ENCODE measurements at places on chromosomes 5 and 9.

DNA sequence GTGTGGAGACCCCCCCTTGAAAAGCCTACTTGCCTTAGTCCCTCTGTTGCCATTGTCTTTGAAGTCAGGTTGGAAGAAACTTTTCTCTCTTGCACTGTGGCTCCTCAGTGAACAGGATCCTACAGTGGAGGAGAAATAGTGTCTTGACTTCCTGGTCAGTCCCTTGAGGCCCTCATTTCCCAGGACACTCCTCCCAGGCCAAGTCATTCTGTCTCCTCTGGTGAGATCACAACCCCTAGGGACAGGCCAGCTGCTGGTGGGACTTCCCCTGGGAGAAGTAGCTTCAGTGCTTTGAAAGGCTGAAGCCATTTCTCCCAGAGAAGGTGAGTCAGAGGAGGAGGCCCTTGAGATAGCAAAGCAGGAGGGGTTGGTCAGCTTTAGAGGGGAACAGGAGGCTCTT lies 10.1 kb upstream of the GRIA1 start:
- no peak for DNase-seq

DNA sequence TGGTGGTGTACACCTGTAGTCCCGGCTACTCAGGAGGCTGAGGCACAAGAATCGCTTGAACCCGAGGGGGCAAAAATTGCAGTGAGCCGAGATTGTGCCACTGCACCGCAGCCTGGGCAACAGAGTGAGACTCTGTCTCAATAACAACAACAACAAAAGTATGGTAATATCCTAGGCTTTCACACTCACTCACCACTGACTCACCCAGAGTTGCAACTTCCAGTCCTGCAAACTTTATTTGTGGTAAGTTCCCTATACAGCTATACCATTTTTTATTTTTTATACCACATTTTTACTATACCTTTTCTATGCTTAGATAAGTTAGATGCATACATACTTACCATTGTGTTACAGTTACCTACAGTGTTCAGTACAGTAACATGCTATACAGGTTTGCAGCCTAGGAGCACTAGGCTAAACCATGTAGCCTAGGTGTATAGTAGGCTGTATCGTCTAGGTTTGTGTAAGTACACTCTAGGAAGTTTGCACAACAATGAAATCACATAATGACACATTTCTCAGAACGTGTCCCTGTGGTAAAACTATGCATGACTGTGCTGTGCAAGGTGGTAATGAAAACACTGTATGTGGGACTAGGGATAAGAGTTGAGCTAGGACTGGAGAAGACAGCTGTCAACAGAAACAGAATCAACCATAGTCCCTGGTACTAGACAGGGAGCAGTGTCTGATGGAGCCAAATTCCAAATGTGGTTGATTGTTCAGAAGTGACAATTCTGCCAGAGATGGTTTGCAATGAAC lies 109.5 kb upstream of the RAD23B start:
- no peak for DNase-seq

DNA sequence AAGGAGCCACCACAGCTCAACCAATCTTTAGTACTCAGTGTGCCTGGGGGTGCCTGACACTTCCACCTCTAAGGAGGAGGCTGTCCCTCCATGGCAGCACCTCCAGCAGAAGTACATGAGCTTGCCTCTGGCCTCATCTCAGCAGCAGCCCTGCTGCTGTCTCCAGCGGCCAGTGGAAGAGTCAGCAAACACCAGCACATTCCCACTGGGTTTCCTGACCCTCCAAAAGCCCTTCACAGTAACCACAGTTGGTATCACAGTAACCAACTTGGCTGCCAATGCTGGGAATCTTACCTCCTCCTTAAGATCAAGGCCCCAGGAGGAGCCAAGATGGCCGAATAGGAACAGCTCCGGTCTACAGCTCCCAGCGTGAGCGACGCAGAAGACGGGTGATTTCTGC lies 29.4 kb downstream of the FSTL4 start:
- no peak for DNase-seq

GRCh38 chr5:96565582-96566265 lies 96.5 kb upstream of the CAST start:
- DNase-seq = no peak

GRCh38 chr9:113266174-113266573 lies 9.2 kb downstream of the CDC26 start:
- no peak for DNase-seq

All from activated naive CD8-positive, alpha-beta T cell treated with anti-CD3 and anti-CD28 coated beads, Interleukin-2, amount 50 U/mL, for 16 hours (primary cell).